B cell (primary cell): ENCODE measurements at places on chromosomes 3 and 15.

GRCh38 chr3:99250821-99251355 lies 349.4 kb upstream of the DCBLD2 start:
- DNase-seq = no peak

DNA sequence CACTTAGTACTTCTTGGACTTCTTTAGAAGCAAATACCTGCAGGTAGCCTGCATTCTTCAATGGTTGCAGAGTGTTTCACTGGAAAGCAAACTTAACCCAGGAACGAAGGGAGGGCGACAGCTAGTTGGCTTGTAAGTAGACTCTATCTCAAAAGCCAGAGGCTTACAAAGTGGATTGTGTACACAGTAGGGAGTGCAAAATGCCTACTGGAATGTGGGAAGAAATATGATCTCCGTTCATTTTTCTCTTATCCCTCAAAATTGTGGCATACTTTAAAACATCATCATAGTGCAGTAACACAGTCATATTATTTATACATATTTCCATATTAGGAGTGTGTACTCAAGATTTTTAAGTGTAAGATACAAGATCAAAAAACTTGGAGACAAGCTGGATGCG lies 155.7 kb downstream of the LIPC start:
- DNase-seq = no peak

GRCh38 chr3:97138914-97139541 lies 324.6 kb downstream of the EPHA6 start:
- no peak for DNase-seq

- no peak for DNase-seq
Observed at GRCh38 chr15:38878926-38879325, 314.3 kb upstream of the RASGRP1 start.

DNA sequence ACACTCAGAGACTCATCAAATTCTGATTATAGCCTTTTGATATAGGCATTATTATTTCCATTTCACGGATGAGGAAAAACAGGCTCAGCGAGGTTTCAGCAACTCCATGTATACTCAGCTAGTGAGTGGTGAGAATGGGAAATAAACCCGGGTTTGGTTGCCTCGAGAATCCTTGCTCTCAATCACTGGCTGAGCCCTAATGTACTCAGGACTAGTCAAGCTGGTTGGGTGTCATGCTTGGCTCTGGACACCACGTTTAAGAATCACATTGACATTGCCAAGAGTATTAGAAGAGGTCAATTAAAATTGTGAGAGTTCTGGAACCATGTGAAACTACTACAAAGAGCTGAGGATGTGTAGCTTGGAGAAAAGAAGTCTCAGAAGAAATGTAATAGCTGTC lies 444.5 kb downstream of the MFSD1 start:
- DNase-seq = no peak
